ENCODE measurements at places on chromosomes 6 and 20.

GRCh38 chr6:110211753-110212152 is 31.5 kb downstream of the CDC40 start:
- no peak for DNase-seq

DNA sequence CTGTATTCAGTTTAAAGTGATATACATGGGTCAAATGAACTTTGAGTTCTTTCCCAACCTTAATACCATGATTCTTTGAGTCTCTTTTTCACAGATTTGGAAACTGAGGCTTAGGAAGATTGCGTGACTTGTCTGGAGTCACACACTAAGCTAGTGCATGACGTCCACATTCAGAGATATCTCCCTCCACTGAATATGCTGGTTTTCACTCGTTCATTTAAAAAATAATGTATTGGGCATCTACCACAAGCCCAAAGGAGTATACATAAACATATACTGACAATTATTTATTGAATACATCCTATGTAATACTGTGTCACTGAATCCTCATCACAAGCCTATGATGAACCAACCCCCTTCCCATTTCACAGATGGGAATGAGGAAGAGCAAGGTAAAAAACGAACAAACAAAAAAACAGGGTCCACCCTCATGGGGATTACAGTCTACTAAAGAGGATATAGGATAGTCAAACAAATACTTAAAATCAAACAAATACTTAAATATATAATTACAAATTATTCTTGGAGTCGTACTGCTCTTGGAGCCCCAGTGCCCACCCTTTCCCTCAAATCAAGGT is 611 bp upstream of the TM9SF4 start:
- DNase-seq: no peak

DNA sequence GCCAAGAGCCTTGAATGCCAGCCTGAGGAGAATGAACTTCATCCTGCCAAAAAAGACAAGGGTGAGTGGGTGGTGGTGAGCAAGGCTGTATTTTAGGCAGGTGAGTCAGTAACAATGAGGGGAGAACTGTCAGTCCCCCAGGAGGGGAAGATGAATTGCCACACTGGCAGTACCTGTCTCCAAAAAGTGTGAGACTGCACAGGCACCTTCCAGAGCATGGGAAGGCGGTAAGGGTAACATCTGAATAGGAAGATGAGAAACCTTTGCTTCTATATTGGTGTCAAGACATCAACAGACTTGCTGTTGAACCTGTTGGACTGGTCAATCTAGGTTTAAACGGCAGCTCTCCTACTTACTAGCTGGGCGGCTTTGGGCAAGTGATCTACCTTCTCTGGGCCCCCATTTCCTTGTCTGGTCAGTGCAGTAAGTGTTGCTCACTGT is 30.9 kb downstream of the STK35 start:
- DNase-seq: peak; percentile 90

DNA sequence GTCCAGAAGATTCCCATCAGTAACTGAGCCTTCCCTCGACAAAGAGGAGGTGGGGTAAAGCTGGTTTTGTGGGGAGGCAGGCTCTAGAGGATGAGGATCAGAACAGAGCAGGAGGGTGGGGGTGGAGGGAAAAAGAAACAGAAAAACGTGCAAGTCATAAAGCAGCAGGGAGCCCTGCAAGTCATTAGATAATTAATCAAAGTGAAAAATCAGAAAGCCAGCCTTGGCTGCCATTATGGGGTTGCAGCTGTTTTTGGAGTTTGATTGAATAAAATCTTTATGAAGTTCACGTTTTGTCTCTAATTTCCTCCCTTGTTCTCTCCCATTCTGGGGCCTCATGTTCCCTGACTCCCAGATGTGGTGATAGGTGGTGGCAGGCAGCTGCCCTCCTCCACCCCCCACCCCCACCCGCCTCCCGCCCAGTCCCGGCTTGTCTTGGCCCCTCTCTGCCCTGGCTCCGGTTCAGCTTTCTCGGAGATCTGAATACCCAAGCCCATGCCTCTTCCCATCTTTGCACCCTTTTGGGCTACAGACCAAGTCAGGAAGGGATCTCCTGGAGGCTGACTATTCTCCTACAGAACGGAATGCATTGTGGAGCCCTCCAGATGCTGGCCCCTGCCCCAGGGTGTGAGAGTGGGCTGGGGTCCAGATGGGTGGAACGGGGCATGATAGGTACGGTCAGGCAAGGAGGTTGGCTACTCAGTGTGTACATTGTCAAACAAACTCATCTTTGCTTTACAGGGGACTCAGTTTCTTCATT is 141.8 kb downstream of the CDC5L start:
- no peak for DNase-seq

DNA sequence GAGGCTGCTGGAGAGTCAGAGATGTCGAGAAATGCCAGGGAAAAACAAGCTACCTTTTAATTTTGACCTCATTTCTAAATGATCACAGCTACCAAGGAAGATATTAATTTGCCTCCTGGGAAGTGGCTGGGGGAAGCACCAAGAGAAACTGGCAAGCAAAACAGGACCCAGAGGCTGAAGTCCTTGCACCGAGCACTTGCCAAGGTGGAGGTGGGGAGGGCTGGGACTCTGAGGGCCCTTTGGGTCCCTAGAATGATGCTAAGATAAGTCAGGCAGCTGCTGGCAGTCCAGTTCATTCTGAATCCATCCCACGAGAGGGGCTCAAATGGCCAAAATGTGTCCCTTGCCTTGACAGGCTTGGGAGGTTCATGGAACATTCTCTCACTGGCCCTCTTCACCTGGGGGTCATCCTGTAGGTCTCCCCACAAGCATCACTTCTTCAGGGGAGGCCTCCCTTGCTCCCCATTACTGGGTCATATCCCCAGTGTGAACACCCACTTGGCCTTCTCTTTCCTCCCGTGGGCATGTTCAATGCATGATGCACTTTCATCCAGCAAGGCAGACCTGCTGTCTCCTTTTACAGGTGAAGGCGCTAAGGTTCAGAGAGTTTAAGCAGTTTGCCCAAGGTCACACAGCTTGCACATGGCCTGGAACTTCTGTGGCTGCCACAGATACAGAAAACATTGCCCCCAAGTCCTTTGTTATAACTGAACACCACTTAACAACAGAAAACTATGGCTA is 39.1 kb upstream of the BLCAP start:
- DNase-seq: no peak

DNA sequence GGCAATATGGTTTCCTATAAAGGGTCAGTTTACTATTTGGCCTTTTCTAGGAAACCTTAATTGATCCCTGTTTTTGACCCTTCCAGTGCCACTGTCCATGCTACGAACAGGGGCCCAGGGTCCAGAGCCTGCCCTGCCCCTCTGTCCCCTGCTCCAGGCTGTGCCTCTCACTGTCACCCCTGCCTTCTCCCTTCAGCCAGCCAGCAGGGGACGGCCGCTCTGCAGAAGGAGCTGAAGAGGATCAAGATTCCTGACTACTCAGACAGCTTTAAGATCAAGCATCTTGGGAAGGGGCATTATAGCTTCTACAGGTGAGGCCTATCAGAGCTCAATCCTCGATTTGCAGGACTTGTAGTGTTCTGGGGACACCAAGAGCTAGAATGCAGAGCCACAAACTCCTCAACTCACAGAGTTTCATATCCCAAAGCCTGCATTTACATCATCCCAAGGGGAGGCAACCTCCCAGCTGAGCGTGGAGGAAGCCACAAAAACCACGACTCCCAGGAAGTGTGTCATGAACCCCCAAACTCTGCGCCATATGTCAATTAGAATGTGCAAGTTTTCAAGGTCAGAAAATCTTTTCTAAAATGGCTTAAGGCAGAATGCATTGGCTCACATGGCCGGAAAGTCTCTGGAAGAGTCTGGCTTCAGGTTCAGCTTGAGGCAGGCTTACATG is 3.6 kb downstream of the BPI start:
- peak; percentile 15 for DNase-seq

DNA sequence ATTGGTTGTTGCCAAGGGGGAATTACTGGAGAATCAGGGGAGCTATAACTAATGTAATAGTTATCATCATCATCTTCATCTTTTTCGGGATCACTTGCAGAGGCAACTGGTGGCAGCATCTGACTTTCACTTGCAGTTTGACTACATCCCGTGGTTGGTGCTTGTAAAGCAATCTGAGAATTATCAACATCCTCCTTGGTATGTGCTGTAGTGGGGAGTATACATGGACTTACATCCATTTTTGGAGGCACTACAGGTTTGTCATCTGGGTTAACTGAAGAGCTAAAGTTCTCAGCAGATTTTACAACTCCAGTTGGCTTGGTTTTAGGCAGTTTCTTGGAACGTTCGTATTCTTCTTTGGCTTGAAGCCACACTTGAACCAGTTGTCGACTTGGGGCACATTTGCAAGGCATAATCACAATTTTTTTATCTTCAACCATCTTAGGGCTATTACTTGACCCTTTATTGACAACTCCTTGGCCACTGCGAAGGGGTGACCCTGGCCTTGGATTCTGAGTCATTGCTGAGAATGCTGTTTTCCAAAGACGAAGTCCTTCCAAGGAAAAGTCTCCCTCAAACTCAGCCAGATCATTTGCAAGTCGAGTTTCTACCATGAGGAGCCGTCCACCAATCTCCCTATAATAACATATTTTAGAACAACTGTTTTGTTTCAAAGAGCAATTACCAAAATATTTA is 115.5 kb downstream of the REV3L start:
- DNase-seq: no peak

- DNase-seq: peak; percentile 77
Observed at GRCh38 chr6:137589067-137589848, 95.1 kb upstream of the OLIG3 start.

- DNase-seq: no peak
Observed at GRCh38 chr6:41647061-41647511, 8.8 kb downstream of the MDFI start.

GRCh38 chr6:40287296-40287850 is 299.8 kb downstream of the LRFN2 start:
- peak; percentile 17 for DNase-seq

DNA sequence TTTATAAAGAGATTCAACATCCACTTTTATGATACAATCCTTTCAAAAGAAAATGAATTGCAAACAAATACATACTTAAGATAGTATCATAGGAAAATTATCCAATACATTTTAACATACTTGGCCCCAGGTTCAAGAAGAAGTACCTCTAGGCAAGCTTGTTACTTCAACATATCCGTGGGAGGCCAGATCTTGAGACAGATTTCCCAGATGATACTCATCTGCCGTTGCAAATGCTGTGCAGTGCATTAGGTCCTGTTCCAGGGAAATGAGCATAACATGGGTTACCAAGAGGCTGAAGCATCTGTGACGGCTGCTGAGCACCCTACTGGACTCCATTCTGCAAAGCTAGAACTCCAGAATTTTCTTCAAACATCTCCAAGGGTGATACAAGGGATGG is 15.6 kb downstream of the RMND1 start:
- DNase-seq: no peak

- no peak for DNase-seq
Observed at GRCh38 chr20:1879369-1879768, 15.8 kb upstream of the SIRPA start.

GRCh38 chr6:91708534-91708933 is 1121.7 kb upstream of the MAP3K7 start:
- DNase-seq: peak; percentile 62

DNA sequence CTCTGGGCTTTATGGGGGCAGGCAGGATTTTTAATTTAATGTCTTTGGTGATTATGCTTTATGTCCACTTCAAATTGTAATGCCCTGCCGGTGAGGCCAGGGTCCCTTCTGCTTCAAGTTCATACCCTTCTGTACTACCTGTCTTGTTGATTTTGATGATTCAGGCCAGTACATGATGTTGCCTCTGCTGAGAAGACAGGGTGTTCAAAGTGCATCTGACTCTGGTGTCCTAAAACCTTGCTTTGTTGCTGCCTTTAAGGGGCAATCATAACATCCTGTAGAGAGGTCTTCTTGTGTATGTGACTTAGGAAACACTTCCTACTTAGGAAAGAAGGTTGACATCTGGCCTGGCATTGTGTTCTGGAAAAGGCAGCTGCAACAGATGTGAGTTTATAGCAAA is 113.2 kb downstream of the TMEM170B start:
- no peak for DNase-seq

- peak; percentile 90 for DNase-seq
Observed at GRCh38 chr6:108562503-108562993, 1.8 kb downstream of the FOXO3 start.

DNA sequence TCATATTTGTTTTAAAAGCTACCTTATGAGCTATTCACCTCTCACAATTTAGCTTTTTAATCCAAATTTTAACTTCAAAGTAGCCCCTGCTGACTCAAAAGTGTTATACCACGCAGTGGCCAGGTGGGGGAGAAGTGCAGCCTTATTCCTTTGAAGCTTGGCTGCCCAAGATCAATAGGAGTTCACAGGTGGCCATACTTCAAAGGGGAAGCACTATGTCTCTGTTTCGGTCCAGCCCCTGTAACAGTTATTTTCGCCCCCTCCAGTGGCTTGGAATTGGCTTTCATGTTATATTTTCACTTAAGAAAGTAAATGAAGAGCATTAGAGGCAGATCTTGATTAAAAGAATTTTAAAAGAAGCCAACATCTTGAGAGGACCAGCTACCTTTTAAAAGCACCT is 608.4 kb downstream of the EPHA7 start:
- DNase-seq: peak; percentile 52

DNA sequence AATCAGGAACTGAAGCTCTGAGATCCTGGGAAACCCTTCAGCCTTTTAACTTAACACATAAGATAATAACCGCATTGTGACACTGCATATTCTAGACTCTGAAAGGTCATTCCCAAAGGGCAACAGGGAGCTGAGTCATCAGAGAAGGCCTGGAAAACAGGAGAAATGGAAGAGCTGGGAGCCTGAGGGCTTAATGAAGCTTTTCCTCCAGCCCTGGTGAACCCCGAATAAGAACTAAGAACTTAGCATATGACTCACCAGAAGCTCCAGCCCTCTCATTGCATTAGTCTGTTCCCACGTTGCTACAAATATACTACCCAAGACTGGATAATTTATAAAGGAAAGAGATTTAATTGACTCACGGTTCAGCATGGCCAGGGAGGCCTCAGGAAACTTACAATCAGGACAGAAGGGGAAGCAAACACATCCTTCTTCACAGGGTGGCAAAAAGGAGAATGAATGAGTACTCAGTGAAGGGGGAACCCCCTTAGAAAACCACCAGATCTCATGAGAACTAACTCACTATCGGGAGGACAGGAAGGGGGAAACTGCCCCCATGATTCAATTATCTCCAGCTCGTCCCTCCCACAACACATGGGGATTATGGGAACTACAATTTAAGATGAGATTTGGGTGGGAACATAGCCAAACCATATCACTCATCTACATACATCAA is 648.5 kb downstream of the TFAP2A start:
- DNase-seq: peak; percentile 85

GRCh38 chr20:14470977-14471661 is 133.7 kb upstream of the FLRT3 start:
- no peak for DNase-seq

DNA sequence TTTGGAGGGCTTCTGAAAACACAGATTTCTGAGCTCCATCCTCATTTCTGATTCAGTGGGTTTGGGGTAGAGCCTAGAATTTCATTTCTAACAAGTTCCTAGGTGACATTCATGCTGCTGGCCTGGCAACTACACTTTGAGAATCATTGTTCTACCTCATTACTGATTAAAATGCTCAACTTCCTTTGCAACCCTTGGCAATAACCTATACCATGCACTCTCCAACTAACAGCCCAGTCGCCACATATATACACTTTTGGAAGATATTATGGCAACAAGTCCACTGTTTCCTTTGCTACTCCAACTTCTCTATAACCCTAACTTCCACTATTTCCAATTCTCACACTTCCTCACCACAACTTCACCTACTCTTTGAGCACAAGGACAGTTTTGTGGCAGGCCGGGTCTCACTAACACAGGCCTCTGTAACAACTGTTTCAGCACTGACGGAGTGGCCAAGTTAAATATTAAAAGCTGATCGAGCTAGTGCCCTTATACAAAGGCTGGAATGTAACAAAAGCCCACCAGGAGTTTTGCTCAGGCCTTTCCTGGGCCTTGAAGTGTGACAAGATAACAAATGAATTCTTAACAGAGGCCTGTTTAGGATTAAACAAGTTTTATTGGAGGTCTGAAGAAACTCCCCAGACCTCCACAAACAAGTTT is 32.1 kb upstream of the RAB23 start:
- DNase-seq: no peak
